ENCODE measurements at places on chromosomes 5 and 9.
A peak's percentile ranks its signal among the peaks of the same experiment; 100 is the strongest.

DNA sequence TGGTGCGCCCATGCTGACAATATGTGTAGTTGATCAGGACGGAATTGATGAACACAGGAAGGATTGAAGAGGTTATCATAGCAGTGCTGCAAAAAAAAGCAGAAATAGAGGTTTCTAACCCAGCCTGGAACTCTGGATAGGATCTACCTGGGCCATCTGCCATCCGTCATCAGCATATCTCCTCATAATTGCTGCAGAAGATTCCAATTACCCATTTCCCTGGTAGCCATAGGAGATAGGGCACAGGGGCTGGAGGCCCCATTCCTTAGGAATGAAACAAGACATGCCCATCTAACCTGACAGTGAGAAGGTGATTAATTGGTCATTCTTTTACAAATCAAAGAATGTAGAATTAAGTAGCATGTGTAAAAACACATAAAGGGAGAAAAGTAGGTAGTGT lies 60.3 kb upstream of the TRIM32 start:
- no peak overlapping the region for H3K4me3 ChIP-seq
- H3K36me3 ChIP-seq: no peaks in the 10 kb centered on the region
- no peaks in the 10 kb centered on the region for H3K27me3 ChIP-seq
- DNase-seq: no peak

DNA sequence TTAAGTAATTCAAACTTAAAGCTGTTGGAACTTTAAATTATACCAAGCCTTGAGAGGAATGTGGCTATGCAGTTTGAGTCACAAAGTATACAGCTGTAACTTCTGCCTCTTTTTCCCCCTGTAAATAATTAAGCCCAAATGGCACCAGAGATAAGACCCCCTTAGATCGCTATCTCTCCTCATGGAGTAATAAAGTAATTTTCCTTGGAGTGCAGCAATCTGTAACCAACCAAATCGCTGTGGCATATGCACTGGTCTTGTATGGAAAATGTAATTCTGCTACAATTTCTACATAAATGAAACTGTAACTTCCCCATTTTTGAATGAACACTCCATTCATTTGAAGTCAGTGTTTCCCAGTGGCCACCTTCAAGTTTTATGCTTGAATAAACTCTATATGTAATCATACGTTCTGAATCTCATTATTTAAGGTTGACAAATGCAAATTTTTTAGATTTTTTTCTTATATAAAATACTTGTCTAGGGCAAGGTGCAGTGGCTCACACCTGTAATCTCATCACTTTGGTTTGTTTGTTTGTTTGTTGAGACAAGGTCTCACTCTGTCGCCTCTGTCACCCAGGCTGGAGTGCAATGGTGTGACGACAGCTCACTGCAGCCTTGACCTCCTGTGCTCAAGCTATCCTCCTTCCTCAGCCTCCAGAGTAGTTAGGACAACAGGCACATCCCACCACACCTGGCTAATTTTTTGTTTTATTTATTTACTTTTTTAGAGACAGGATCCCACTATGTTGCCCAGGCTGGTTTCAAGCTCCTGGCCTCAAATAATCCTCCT lies 12.3 kb downstream of the SUSD1 start:
- H3K36me3 ChIP-seq: no peaks in the 10 kb centered on the region
- DNase-seq: no peak
- peaks cover 24% of the 10 kb centered on the region for H3K4me1 ChIP-seq
- H3K27ac ChIP-seq: no peak overlapping the region

- no peaks in the 10 kb centered on the region for H3K4me1 ChIP-seq
- peaks cover 56% of the 10 kb centered on the region for H3K27me3 ChIP-seq
- H3K36me3 ChIP-seq: no peaks in the 10 kb centered on the region
- H3K27ac ChIP-seq: no peak overlapping the region
- H3K4me3 ChIP-seq: no peak overlapping the region
Observed at GRCh38 chr9:134895908-134896833, 15.6 kb downstream of the FCN2 start.

DNA sequence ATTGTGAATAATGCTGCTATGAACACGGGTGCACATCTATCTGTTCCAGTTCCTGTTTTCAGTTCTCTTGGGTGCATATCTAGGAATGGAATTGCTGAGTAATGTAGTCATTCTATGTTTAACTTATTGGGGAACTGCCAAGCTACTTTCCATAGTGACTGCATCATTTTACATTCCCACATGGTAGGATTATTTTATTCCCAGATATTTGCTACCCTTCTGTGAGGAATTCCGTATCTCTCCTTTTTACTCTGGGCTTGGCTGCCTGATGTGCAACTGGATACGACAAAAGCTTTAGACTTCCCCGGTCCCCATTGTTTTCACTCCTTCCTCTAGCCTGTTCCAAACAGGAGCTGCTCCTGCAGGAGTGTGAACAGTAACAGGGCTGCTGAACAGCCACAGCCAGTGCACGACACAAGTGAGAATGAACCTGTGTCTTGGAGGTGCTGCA lies 7.2 kb downstream of the TAS2R1 start:
- H3K4me3 ChIP-seq: no peak overlapping the region
- H3K27me3 ChIP-seq: no peaks in the 10 kb centered on the region
- H3K27ac ChIP-seq: no peak overlapping the region
- no peaks in the 10 kb centered on the region for H3K36me3 ChIP-seq
- no peaks in the 10 kb centered on the region for H3K4me1 ChIP-seq

DNA sequence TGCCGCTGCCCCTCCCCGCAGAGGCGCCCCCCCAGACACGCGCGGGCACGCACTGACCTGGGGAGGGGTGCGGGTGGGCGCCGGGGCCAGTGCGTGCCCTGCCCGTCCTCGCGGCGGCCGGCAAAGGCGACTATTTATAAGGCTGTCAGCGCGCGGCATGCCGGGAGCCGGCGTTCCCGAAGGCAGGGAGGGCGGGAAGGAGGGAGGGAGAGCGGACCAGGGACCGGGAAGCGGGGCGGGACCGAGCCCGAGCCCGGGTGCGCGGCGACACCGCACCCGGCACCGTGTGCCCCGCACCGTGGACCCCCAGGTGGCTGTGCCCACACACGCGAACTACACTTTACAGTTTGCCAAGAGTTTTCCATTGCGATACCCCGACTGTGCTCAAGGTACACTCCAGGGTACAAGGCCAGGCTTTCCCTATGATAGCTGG lies at the start of gene AK1:
Gene AK1, minus strand, starts transcription at position 110 of the 433 bp plus-strand sequence. CDS start 3,058 bp downstream, outside the sequence.
- DNase-seq: no peak
- no peaks in the 10 kb centered on the region for H3K4me1 ChIP-seq
- H3K27ac ChIP-seq: no peak within 1 kb of the TSS
- no peaks in the 10 kb centered on the region for H3K27me3 ChIP-seq
- H3K4me3 ChIP-seq: no peak within 1 kb of the TSS
- peaks cover 6% of the 10 kb centered on the region for H3K36me3 ChIP-seq

GRCh38 chr9:133539991-133540697 lies 5.6 kb downstream of the ADAMTSL2 start:
- no peak overlapping the region for H3K27ac ChIP-seq
- H3K4me3 ChIP-seq: no peak overlapping the region
- H3K4me1 ChIP-seq: no peaks in the 10 kb centered on the region
- peaks cover 3% of the 10 kb centered on the region for H3K36me3 ChIP-seq
- peaks cover 27% of the 10 kb centered on the region for H3K27me3 ChIP-seq
- DNase-seq: no peak

GRCh38 chr9:83071626-83072025 lies 8.7 kb upstream of the RASEF start:
- no peak overlapping the region for H3K4me3 ChIP-seq
- H3K27me3 ChIP-seq: no peaks in the 10 kb centered on the region
- no peak overlapping the region for H3K27ac ChIP-seq

- peak overlapping the region; percentile 36 for H3K4me3 ChIP-seq
- peaks cover 3% of the 10 kb centered on the region for H3K36me3 ChIP-seq
- H3K27ac ChIP-seq: no peak overlapping the region
- H3K27me3 ChIP-seq: peaks cover 15% of the 10 kb centered on the region
Observed at GRCh38 chr5:132026516-132027008, 15.1 kb upstream of the ACSL6 start.

DNA sequence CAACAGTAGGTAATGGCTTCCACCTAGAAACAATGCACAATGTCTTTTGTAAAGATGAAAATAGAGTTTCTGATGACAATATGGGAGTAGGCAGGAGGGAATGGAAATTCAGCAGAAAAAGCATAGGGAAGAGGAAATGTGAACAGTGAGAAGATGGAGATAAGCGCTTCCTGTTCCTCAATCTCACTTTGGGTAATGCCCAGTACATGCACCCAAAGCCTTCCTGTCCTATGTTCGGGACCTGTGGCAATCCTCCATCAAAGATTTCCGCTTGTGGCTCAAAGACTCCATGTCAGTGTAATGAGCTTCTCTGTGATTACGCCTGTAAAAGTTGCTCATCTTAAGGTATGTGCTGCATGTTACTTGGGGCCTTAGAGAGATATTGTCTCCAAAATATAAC lies 2.7 kb downstream of the UGT3A1 start:
- no peak overlapping the region for H3K4me3 ChIP-seq
- no peak for DNase-seq
- no peaks in the 10 kb centered on the region for H3K4me1 ChIP-seq
- H3K27me3 ChIP-seq: peaks cover 43% of the 10 kb centered on the region

GRCh38 chr9:110752766-110753165 lies 84.2 kb downstream of the MUSK start:
- H3K27me3 ChIP-seq: no peaks in the 10 kb centered on the region
- H3K4me1 ChIP-seq: no peaks in the 10 kb centered on the region
- no peak overlapping the region for H3K27ac ChIP-seq
- no peak for DNase-seq

GRCh38 chr5:128641861-128642260 lies 103.8 kb upstream of the FBN2 start:
- H3K4me1 ChIP-seq: no peaks in the 10 kb centered on the region
- no peak overlapping the region for H3K27ac ChIP-seq
- H3K4me3 ChIP-seq: no peak overlapping the region
- no peaks in the 10 kb centered on the region for H3K36me3 ChIP-seq

DNA sequence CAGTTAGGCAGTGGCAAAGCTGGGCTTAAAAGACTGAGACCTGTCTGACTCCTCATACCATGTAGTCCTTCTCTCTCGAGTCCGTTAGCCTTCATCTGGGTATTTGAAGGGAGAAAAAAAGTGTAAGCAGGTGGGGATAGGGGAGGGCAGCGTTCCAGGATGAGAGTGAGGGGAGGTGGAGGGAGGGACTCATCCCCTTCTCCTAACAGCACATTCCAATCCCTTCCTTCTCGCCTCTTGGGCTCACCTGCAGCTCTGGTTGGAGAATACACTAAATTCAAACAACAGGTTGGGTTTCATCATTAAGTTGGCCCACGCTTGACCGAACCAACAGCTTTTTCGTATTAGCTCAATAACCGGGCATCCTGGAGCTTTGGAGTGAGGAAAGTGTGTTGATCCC lies 3.6 kb downstream of the NEURL1B start:
- H3K4me3 ChIP-seq: no peak overlapping the region
- H3K4me1 ChIP-seq: peaks cover 6% of the 10 kb centered on the region
- DNase-seq: no peak
- no peak overlapping the region for H3K27ac ChIP-seq

DNA sequence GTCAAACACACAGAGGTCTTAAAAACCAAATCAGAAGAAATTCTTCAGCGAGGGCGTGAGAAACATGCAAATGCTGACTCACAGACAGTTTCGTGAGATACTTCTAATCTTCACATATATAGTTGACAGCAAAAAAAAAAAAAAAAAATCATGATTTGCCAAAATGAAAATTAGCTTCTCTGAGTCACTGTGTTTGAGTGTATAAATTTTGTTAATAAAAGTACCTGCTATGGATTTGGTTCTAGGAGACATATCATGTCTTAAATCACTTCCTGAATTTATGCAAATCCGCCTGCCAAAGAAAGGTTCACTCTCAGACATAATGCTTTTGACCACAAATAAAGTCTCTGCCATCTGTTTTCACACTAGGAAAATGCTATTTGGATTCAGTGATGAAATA lies 114.3 kb downstream of the SLC1A3 start:
- H3K27ac ChIP-seq: no peak overlapping the region
- no peaks in the 10 kb centered on the region for H3K36me3 ChIP-seq
- no peak overlapping the region for H3K4me3 ChIP-seq
- peaks cover 6% of the 10 kb centered on the region for H3K4me1 ChIP-seq

DNA sequence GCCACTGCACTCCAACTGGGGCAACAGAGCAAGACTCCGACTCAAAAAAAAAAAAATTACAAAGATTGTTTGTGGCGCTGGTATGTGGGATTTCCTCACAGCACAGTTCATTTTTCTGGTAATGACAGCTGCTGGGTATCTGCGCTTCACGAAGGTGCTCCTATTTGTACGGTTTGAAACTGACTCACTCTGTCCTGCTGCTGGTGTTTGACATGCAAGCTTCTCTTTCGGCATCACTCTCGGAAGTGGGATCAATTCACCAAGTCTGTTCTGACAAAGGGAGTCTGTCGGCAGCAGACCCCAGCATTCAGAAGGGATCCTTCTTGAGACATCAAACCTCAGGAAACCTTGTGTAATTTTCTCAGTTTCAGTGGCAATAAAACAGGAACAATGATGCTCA lies 26.3 kb downstream of the MAML1 start:
- H3K27me3 ChIP-seq: no peaks in the 10 kb centered on the region
- H3K4me3 ChIP-seq: no peak overlapping the region
- DNase-seq: no peak
- H3K4me1 ChIP-seq: peaks cover 70% of the 10 kb centered on the region
- H3K36me3 ChIP-seq: peaks cover 13% of the 10 kb centered on the region
- peak overlapping the region; percentile 77 for H3K27ac ChIP-seq

Data from central memory CD8-positive, alpha-beta T cell (primary cell).